Fibroblast of skin of right biceps (primary cell): ENCODE measurements at places on chromosomes 6 and 20.
A peak's percentile ranks its signal among the peaks of the same experiment; 100 is the strongest.

- no peak for DNase-seq
These were observed 511.6 kb downstream of the CDH26 start for GRCh38 chr20:60469829-60470228.

DNA sequence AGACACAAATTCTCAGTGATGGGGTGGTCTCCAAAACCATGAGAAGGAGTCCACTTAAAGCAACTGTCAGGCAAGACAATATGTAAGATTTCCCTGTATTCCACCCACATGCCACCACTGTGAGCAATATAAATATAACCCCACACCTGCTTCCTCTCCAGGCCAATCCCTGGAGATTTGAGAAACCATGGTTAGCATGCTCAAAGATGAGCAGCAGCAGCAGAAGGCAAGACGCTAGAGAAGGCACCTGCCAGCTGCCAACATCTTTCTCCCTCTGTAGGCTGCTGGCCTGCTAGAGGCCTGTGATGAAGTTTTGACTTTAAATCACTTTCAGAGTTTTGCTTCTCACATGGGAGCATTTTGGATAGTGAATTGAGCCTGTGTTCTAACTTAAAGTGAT, 7.9 kb upstream of the SOD2 start:
- DNase-seq: peak; percentile 36

- peak; percentile 78 for DNase-seq
These were observed 18.9 kb downstream of the PERP start for GRCh38 chr6:138088326-138088762.

DNA sequence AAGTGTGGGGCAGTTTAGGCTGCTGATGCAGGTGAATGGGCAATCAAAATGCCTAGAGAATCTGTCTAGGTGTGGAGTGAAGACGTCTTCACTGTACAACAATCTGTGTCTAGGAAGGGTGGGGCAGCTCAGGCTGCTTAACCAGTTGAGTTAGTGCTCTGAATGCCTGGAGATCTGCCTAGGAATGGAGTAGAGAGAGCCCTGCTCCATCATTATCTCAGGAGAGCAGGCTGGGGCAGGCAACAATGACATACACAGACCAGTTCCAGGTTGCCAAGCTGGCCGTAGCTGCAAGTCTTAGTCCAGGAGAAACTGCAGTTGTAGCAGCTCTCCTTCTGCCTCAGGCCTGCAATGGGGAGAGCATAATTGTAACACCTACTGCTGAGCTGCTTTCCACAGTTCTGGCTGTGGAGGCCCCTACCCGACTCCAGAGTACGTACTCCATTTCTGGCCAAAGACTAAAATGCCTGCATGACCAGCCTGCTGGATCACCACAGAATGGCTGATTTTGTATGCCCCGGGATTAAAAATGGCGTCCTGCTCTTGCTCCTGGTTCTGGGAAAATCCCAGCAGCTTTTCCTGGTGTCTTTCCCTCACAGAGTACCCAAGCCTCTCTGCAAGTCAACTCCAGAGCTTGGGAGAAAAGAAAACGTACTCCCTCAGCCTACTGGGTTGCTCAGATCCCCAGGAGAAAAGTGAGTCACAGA, 545.4 kb downstream of the ADGRB3 start:
- DNase-seq: no peak

- no peak for DNase-seq
These were observed 73.0 kb downstream of the TIAM2 start for GRCh38 chr6:155067956-155068615.

- no peak for DNase-seq
These were observed 1.1 kb downstream of the LRRC1 start for GRCh38 chr6:53795702-53796450.
